ENCODE measurements at places on chromosomes 13 and 19. TPM values are rescaled to one million over a fixed set of nuclear protein-coding genes. Genes with fewer than 3 reads are reported as not detected.

GRCh38 chr19:53906211-53907192 is 2.6 kb upstream of the CACNG7 start:
- DNase-seq: no peak

DNA sequence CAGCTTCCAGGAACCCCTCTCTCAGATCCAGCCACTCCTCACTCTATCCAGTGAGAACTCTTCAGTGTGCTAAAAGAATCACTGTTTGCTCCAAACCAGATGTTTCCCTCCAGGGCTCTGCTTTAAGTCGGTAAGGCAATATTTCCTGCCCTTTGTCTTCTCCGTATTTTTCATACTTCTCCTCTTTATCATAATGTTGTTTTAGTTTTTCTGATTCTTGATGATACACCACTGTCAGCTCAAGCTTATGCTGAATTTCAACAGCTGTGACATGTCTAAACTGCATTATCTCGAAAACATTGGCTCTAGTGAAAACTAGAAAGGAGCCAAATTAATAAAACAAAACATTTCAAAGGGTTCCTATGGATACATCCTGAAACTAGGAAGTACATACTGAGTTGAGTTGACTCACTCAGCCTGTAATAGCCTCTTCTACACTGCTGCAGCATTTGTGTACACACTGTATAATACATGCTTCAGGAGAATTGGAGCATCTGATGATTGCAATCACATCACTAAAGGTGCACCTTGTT is 39.8 kb downstream of the GPR180 start:
- DNase-seq: no peak

The FGF22 gene
- total RNA-seq: not detected

DNA sequence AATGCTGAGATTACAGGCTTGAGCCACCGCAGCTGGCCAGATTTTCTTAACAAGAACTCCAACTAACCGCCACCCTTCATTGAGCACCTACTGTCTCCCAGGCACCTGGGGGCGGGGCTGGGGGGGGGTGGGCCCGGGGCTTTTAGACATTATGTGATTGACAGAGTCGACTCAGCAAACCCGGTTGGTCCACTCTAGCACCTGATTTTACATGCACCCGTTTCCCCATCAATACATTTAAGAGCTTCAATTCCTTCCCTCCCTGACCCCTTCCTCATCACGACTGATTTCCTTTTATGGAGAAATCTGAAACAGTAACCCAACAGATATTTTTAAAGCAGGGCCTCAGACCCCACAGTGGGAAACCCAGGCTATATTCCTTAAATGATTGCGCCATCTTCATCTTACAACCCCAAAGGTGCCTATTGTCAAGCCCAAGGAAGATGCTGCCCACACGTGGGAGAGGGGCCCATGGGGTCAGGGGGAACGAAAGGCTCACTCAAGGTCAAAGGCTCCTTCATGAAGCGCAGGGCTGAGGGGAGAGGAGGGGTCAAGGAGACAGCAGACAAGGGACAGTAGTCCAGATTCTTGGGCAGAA is 1.8 kb downstream of the INSR start:
- DNase-seq: peak; percentile 24

The KLK1 gene
- not detected for total RNA-seq

- no peak for DNase-seq
These were observed 104.6 kb downstream of the SOX1 start for GRCh38 chr13:112171570-112171965.

The PCDH9 gene
- 45.7 TPM for total RNA-seq

- DNase-seq: no peak
These were observed 33.5 kb downstream of the UCHL3 start for GRCh38 chr13:75583091-75583490.

GRCh38 chr19:17868669-17869068 is 3.1 kb upstream of the SLC5A5 start:
- DNase-seq: no peak

The PSPN gene
- total RNA-seq: 1.8 TPM

The NXNL1 gene
- not detected for total RNA-seq

- no peak for DNase-seq
These were observed 27.3 kb downstream of the INTS6 start for GRCh38 chr13:51425410-51426042.

- no peak for DNase-seq
These were observed 19.7 kb downstream of the ZFR2 start for GRCh38 chr19:3849092-3849491.

The FCAR gene
- 0.40 TPM for total RNA-seq
